Nephron progenitor cell (in vitro differentiated cells): ENCODE measurements at places on chromosomes 7 and 10.

GRCh38 chr10:111137007-111137406 lies 60.2 kb downstream of the ADRA2A start:
- DNase-seq, result no peak

DNA sequence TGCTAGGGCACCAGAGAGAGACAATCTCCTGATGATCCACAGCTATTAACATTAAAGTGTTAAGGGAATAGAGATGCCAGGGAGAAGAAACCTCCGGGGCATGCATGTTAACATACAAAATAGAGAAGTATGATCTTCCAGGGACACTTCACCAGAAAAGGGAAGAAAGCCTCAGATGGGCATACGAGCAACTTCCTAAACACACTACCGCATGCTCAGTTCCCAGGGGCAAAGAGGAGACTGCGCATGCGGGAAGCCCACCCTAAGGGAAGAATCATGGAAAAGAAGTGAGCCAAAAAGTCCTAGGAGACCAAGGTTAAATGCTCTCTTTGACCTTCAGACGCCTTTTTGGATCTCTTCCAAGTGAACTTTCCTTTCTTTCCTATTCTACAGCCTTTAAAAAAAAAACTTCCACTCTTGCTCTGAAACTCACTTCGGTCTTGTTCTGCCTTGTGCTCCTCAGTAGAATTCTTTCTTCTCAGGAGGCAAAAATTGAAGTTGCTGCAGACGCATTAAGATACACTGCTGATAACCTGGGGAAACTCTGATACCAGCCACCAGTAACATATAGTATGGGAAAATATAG lies 1211.3 kb downstream of the REEP3 start:
- no peak for DNase-seq

GRCh38 chr7:85060696-85061095 lies 126.2 kb downstream of the SEMA3D start:
- no peak for DNase-seq

DNA sequence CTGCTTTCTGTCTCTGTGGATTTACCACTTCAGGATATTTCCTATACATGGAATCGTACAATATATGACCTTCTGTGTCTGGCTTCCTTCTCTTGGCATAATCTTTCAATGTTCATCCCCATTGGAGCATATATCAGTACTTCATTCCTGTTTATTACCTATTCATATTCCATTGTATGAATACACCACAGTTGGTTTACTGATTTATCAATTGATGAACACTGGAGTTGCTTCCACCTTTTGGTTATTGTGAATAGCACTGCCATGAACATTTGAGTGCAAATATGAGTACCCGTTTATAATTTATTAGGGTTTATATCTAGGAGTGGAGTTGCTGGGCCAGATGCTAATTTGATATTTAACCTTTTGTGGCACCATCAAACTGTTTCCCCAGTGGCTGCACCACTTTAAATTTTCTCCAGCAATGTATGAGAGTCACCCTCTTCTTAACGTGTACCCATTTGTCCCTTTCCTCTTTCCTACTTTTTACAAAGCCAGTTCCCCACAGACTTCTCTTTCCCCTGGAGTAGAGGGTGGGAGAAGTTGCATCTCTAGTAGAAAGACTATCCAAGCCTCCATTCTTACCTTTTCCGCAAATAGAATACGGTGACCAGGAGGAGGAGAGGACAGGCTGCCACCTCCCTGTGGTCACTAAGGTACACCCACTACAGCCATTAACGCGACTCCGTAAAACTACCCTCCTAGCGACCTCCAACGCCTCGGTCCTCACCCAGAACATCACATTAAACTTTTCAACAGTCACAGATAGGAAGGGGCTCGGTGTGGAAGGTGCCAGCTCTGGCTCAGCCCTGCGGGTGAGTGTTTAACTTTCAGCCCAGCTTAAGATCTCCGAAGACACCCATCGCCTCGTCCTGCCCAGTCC lies 25.6 kb downstream of the SCD start:
- no peak for DNase-seq

DNA sequence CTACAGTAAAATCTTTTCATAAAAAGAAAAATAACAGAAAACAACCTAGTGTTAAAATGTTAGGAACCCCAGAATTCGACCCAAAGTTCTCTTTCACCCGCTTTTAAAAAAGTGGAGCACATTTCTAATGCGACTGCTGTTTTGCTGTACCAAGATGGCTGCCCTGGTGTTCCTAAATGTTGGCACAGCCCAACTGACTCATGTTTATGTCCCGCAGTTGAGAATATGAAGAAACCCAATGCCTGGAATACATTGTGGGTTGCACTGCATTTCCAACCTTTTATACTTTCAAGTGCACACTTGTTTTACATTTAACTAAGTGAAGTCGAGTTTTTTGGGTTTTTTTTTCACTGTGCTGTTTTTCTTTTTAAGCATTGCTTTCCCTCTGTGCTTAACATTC lies 944 bp downstream of the STEAP1B start:
- DNase-seq, result no peak

- DNase-seq, result no peak
Observed at GRCh38 chr7:73615886-73616285, 8.4 kb downstream of the MLXIPL start.

GRCh38 chr7:132518839-132519173 lies 57.5 kb downstream of the PLXNA4 start:
- DNase-seq, result no peak

GRCh38 chr10:7408291-7409044 lies 2.4 kb downstream of the SFMBT2 start:
- DNase-seq, result peak; percentile 77

GRCh38 chr10:74189999-74190421 lies 39.0 kb downstream of the ADK start:
- no peak for DNase-seq

- no peak for DNase-seq
Observed at GRCh38 chr10:61304746-61305145, 148.4 kb downstream of the TMEM26 start.

- DNase-seq, result no peak
Observed at GRCh38 chr7:4033996-4034395, 648.1 kb upstream of the FOXK1 start.
